ENCODE measurements at places on chromosomes 12 and 14.

DNA sequence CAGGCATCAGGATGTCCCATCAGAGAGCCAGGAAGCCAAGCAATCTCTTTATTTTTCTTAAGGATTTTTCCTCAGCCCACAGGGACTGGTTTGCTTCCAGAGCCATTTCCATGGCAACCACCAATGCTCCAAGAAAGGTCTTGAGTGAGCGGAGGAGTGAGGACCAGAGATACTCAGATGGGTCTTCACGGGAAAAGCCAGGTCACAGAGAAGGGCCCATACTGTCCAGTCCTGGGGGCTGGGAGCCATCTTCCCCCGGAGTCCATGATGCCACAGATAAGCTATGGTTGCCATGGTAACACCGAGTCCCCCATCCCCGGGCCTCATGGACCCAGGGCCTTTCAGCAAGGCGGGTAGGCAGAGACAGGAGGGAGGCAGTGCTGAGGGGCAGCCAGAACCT, 28.6 kb downstream of the CMKLR1 start:
- no peak for DNase-seq

DNA sequence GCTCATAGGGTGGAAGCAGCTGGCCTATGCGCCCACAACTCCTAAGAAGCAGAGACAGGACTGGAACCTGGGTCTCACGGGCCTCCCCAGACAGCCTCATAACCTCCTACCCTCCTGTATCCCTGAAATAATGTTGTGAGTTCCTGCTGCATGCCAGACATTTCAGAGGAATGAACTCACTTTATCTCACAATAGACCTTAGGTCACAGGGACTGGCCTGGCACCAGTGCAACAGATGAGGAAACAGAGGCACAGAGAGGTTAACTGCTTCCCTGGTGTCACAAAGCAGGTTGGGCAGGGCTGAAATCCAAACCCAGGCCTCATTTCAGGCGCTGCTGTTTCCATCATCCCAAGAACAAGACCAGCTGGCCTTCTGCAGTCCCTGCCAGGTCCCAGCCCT, 5.3 kb downstream of the PHETA1 start:
- no peak for DNase-seq

GRCh38 chr14:50008562-50008961, 107.8 kb downstream of the VCPKMT start:
- DNase-seq = no peak

GRCh38 chr14:54572316-54572715, 5.4 kb downstream of the SAMD4A start:
- DNase-seq = no peak

GRCh38 chr14:99875836-99876235, 82.6 kb downstream of the EML1 start:
- DNase-seq = no peak

- DNase-seq = no peak
Measured at GRCh38 chr12:6917491-6918231, 3.3 kb downstream of the ENO2 start.

DNA sequence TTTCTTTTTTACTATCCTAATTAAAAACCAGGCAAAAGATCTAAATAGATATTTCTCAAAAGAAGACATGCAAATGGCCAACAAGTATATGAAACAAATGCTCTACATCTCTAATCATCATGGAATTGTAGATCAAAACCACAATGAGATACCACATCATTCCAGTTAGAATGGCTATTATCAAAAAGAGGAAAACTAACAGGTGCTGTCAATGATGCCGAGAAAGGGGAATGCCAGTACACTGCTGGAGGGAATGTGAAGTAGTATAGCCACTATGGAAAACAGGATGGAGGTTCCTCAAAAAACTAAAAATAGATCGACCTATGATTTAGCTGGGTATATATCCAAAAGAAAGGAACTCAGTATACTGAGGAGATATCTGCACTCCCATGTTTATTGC, 39.0 kb upstream of the C12orf75 start:
- no peak for DNase-seq

DNA sequence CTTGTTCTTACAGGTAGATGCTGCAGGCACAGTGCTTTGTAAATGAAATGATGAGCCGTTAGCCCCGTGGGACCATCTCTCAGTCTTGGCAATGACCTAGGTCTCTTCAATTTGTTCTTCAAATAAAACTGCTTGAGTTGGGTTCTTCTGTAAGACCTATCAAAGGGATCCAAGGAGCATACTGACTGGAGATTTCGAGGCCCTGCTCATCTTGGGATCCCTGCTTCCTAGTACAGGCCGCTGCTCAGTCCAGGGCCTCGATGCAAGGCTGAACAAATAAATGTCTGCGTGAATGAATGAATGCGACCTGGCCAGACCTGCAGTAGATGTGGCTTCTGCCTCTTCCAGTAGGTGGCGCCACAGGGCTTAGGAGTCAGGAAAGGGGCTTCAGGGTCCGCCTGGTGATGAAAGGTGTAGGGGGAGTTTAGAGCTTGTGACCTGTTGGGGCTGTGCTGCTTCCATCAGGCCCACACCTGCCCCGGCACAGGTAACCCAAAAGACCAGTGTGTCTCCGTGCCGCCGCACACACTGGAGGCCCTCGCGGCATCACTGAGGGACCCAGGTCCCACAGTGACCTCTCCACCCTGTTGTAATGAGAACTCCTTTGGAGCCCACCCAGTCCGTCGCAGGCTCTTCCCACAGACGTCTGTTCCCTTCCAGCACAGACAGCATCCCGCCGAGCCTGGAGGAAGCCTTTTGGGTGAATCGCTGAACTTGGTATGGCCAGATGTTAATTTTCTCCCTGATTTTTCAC, 4.4 kb downstream of the CACNA1C start:
- no peak for DNase-seq

DNA sequence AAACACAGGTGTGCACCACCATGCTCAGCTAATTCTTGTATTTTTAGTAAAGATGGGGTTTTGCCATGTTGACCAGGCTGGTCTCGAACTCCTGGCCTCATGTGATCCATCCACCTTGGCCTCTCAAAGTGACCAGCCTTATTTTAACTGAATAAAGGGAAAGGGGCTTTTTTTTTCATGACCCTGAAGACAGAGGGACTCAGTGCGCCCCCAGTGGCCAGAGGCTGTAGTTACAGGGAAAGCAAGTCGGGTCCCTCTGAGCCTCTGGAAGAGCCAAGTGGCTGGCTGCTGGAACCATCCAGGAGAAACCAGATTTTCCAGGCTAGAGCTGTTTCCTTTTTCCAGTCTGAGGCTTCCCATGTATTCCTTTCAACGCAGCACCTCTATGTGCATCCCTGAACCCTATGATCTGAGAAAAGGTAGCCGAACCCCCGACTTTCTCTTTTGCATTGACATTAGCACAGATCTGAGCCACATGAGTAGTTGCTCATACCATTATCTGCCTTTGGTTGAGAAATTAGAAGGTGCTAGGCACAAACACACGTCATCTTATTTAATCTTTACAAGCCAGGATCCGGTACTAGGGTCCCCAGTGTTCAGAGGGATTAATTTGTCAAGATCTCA, 342.7 kb downstream of the CACNA1C start:
- DNase-seq = no peak

DNA sequence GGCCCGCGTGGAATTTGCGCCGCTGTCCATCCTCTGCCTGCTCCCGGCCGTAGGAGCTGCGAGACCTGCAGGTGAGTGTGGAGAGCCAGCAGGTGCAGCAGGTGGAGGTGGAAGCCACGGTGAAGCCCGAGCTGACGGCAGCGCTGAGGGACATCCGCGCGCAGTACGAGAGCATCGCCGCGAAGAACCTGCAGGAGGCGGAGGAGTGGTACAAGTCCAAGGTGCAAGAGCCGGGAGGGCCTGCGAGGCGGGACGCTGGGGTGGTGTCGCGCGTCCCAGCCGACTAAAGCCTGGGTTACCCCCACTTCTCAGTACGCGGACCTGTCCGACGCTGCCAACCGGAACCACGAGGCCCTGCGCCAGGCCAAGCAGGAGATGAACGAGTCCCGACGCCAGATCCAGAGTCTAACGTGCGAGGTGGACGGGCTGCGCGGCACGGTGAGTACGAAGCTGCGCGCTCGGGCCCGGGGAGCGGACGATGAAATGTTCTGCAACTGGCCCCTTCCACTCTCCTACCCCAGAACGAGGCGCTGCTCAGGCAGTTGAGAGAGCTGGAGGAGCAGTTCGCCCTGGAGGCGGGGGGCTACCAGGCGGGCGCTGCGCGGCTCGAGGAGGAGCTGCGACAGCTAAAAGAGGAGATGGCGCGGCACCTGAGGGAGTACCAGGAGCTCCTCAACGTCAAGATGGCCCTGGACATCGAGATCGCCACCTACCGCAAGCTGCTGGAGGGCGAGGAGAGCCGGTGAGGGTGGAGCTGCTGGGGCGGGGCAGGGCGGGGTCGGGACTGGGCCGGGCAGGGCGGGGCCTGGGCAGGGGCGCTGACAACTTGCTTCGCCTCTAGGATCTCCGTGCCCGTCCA, 2.1 kb downstream of the PRPH start:
- no peak for DNase-seq

DNA sequence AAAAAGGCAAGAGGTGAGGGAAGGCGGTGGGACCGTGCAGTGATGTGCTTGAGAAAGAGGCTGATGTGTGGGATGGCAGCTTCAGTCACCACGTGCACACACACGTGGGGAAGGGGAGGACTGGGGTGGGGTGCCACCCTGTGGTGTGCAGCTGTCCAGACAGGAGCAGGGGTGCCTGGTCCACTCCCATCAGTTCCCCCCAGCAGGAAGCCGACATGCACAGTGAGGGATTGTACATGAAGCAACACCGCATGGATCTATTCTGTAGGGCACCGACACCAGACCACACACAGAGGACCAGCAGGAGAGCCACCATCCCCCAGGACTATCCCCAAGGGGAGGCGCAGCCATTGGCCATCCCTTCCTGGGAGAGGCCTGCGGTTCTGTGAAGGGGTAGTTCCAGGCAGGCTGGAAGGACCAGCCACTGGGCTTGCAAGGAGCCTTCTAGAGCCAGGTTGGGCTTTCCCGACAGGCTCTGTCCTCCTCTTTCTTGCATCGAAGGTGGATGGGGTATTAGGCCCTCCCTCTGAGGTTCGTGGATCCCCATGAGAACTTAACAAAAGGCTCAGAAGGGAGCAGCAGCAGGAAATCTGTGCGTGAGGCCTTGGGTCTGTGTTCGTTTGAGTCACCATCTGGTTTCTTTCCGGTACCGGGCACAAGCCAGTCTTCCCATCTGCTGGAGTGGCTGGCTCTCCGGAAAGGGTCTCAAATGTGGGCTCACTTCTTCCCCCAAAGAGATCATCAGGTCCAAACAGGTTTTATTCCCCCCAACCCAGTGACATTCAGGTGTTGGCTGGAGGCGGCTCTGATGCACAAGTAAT, 59.8 kb downstream of the PLEKHG3 start:
- DNase-seq = no peak

DNA sequence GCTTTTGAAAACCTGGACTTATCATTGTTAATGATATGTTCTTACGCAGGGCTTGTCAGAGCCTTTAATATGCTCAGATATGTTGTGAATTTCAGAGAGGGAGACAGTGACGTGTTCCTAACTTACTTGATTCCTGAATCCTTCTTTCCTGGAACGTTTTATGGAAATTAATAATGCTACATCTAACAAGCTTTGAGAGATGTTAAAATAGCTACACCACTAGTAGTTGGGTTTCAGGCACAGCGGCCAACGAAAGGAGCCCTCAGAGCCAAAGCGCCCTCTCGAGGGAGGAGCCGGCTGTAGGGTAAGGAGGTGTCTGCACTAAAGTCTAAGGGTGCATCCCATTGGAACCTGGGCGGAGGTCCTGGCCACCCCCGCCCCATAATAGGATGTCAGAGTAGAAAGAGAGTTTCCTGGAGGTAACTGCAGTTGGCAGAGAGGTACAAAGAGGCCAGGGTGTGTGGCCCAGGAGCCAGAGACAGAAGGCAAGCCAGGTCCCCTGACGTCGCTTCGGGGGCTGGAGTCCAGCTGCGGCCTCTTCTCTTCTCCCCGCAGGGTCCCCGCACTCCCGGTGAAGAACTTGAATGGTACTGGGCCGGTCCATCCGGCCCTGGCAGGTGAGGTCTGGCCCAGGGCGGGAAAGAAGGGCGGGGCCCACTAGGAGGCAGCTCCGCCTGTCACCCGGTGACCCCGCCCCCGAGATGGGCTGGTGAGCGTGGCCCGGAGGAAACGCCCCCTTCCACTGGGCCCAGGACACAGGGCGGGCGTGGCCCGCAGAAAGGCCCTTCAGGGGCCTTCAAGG, 36.3 kb downstream of the DTX1 start:
- no peak for DNase-seq

- DNase-seq = no peak
Measured at GRCh38 chr12:79327465-79327864, 363.3 kb downstream of the PAWR start.

DNA sequence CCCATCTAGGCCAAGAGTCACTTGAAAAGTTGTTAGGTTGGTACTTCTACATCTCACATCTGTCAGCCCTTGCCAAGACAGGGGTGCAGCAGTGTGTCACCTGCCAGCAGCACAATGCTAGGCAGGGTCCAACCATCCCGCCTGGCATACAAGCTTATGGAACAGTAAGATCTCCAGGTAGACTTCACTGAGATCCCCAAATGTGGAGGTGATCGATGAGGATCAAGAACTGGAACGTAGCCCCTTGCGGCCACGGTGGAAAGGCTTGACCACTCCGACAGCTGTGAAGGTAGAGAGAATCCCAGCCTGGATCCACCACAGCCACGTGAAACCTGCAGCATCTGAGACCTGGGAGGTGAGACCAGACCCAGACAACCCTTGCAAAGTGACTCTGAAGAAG, 696.0 kb upstream of the LMO3 start:
- DNase-seq = no peak

DNA sequence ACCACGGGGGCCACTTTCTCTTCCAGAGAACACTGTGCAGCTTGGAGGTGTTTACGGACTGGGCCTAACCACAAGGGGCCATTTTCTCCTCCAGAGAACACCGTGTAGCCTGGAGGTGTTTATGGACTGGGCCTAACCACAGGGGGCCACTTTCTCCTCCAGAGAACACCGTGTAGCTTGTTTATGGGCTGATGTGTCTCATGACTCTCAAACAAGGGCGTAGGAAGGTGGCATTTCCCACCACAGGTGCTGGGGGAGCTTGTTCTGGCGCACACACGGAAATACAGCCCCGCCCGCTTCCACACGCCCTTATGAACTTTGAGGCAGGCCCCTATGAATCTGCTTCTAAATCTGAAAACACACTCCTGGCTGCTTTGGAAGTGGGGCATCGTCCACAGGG, 174.6 kb upstream of the SFSWAP start:
- DNase-seq = no peak

DNA sequence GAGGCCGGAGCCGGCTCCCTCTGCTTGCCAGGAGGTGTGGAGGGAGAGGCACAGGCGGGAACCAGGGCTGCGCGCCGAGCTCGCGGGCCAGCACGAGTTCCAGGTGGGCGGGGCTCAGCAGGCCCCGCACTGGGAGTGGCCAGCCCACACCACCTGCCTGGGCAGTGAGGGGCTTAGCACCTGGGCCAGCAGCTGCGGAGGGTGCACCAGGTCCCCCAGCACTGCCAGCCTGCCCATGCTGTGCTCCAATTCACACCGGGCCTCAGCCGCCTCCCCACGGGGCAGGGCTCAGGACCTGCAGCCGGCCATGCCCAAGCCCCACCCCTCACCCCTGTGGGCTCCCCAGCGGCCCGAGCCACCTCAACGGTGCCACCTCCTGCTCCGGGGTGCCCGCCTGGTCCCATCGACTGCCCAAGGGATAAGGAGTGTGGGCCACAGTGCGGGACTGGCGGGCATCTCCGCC, 72.4 kb upstream of the PPP2R5C start:
- no peak for DNase-seq

GRCh38 chr12:67910360-67911274, 78.6 kb upstream of the IFNG-AS1 start:
- no peak for DNase-seq
